ENCODE measurements at places on chromosomes 3 and 15. TPM values are rescaled to one million over a fixed set of nuclear protein-coding genes. Genes with fewer than 3 reads are reported as not detected.

Gene REC114
- total RNA-seq = not detected

Gene SLC22A14
- total RNA-seq = 0.18 TPM

Gene STRA6
- total RNA-seq = 0.48 TPM

Gene DLL4
- total RNA-seq = 213 TPM

Gene PRICKLE2
- total RNA-seq = 3.1 TPM

Gene AHSG
- total RNA-seq = not detected

Gene ZPLD1
- total RNA-seq = 0.10 TPM

Gene RPUSD3
- 27.0 TPM for total RNA-seq

Gene SEMA3G
- 61.3 TPM for total RNA-seq

Gene SLC30A4
- 10.6 TPM for total RNA-seq

Gene CCR8
- total RNA-seq = not detected

Gene CYFIP1
- total RNA-seq = 120 TPM

Gene ROPN1B
- not detected for total RNA-seq

Gene RARRES1
- 1.3 TPM for total RNA-seq

Gene ZNF620
- total RNA-seq = 4.0 TPM

Gene RHCG
- total RNA-seq = not detected

Gene MAP2K5
- total RNA-seq = 7.2 TPM

Gene COLQ
- total RNA-seq = 0.05 TPM

Gene MRAS
- total RNA-seq = 14.1 TPM

Gene KCNAB1
- 0.70 TPM for total RNA-seq

Gene RLBP1
- not detected for total RNA-seq

Gene MESD
- total RNA-seq = 21.0 TPM

Gene WNT5A
- total RNA-seq = 33.8 TPM

Gene GOLGA8H
- 0.23 TPM for total RNA-seq

Gene PIGX
- 23.9 TPM for total RNA-seq

Gene ASB14
- total RNA-seq = not detected

Gene C2CD4A
- 0.05 TPM for total RNA-seq

Gene ECE2
- total RNA-seq = not detected

Gene CDHR4
- total RNA-seq = not detected

Gene CIDEC
- not detected for total RNA-seq

Gene PBRM1
- 78.4 TPM for total RNA-seq

Gene CYP8B1
- total RNA-seq = not detected

Gene CHSY1
- total RNA-seq = 33.9 TPM

Gene GPR176
- total RNA-seq = 24.0 TPM

Gene TAMM41
- total RNA-seq = 18.8 TPM

Gene CSTA
- total RNA-seq = not detected

Gene LRRIQ4
- not detected for total RNA-seq

Gene CPNE9
- not detected for total RNA-seq

Gene CYP11A1
- not detected for total RNA-seq

Gene SYNPR
- total RNA-seq = not detected

Gene CGNL1
- total RNA-seq = 26.7 TPM

Gene HTR3E
- not detected for total RNA-seq

Gene ITPKA
- total RNA-seq = 5.0 TPM

Gene FRMD4B
- total RNA-seq = 87.6 TPM

Gene BFSP2
- not detected for total RNA-seq

Gene GOLGA8S
- total RNA-seq = 0.06 TPM

Gene PARP9
- total RNA-seq = 20.5 TPM

Gene DGKG
- 4.4 TPM for total RNA-seq

Gene RPSA
- 742 TPM for total RNA-seq

Gene CPLX3
- not detected for total RNA-seq

Gene RARB
- 17.6 TPM for total RNA-seq

Gene NR2E3
- total RNA-seq = 0.10 TPM

Gene CATSPER2
- total RNA-seq = 0.29 TPM

Gene TM6SF1
- 38.0 TPM for total RNA-seq

Gene EFL1
- 16.0 TPM for total RNA-seq

Gene PCOLCE2
- total RNA-seq = 0.58 TPM

Gene EPM2AIP1
- 8.9 TPM for total RNA-seq

All from glomerular endothelial cell (primary cell).